ENCODE measurements at places on chromosomes 6 and 20.

- DNase-seq: no peak
These were observed 46.9 kb downstream of the MAP3K4 start for GRCh38 chr6:161038229-161039031.

DNA sequence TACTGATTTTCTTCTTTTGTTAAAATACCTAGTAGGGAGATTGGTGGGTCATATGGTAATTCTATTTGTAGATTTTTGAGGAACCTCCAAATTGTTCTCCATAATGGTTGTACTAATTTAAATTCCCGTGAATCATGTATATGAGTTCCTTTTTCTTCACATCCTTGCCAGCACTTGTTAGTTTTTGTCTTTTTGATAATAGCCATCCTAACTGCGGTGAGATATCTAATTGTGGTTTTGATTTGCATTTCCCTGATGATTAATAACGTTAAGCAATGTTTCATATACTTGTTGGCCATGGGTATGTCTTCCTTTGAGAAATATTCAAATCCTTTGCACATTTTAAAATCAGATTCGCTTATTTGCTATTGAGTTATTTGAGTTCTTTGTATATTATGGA, 110.9 kb downstream of the JAG1 start:
- DNase-seq: no peak

DNA sequence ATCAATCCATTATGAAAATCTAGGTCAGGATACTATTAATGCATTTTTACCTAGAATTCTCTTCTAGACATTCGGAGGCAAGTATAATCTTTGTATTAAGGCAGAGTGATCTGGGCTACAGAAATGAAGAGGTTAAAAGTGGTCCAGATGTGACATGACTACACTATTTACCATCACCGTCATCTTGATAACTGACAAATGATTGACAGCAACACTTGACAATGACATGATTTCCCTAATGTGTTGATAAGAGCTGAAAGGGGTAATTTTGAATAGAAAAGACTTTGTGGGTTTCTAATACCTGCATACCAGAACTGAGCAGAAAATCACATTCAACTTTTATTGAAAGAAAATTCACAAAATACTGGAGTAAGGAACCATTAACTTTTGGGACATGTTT, 718.9 kb upstream of the MAP3K7 start:
- no peak for DNase-seq

GRCh38 chr6:148247386-148248063, 95.1 kb upstream of the SASH1 start:
- DNase-seq: no peak

DNA sequence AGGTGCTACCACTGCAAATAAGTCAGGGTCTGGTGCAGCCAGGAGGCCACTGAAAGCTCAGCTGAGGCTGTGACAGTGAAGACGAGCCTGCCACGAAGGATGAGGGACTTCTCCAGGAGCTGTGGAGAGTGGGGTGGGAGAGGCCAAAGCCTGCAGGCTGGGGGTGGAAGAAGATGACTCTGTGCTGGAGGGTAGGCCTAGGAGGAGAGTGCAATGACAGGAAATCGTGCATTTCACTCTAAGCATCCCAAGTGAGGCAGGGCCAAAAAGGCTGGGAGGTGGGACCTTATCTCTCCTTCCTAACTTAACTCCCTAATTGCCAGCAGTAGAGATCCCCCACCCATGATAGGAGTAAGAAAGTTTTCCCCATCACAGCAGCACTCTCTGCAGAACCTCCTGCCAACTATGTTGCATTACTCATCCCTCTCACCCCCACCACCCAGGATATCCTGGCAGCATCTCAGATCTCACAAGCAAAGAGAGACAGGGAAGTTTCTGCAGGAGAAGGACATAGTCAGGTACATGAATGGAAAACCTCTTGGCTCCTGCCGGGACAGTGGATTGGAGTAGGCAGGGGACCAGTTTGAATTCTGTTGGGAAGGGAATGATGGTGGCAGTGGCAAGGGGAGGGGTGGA, 466.2 kb downstream of the CDH26 start:
- DNase-seq: no peak

GRCh38 chr6:120384671-120385070, 949.6 kb downstream of the TBC1D32 start:
- DNase-seq: no peak

- DNase-seq: no peak
These were observed 74.9 kb upstream of the CLDN20 start for GRCh38 chr6:155188707-155189496.

DNA sequence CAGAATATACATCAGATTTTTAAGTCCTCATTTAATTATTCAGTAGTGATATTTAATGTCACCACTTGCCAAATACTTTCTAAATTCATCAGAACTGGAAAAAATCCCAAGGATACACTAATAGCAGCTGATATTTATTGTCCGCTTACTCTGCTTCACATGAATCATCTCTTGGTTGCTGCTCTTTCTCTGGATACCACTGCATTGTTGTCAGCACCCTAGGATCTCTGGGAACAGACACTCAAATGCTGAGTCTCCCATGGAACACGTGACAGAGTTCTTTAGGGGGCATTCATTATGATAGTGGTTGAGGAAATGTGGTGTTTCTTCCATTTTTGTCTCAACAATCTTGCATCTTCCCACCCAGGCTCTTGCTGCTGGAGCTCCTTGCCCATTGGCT, 318.0 kb downstream of the RFPL4B start:
- no peak for DNase-seq

- DNase-seq: no peak
These were observed 81.9 kb downstream of the FIG4 start for GRCh38 chr6:109772883-109773431.

- DNase-seq: no peak
These were observed 12.6 kb downstream of the PCMTD2 start for GRCh38 chr20:64268174-64268573.

GRCh38 chr20:61797200-61797599, 268.5 kb downstream of the TAF4 start:
- no peak for DNase-seq

GRCh38 chr20:59157961-59158541, 5.6 kb upstream of the ZNF831 start:
- no peak for DNase-seq

DNA sequence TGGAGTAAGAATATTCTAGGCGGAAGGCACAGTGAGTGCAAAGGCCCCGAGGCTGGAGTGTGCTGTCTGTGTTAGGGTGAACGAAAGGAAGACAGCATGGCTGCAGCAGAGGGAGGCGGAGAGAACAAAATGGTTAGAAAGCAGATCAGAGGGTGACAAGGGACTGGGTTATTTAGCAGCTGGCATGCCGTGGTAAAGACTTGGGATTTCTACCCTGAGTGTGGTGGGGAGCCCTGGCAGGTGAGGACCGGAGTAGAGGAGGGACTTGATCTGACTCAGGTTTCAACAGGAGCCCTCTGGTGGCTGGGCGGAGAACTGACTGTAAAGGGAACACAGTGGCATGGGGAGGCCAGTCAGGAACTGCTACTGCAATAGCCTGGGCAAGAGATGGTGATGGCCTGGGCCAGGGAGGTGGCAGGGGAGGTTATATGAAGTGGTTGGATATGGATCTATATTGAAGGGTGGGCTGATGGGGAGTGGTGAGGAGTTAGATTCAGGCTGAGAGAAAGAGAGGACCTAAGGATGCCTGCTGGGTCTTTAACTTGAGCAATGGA, 38.0 kb downstream of the PIM1 start:
- DNase-seq: peak; percentile 76

DNA sequence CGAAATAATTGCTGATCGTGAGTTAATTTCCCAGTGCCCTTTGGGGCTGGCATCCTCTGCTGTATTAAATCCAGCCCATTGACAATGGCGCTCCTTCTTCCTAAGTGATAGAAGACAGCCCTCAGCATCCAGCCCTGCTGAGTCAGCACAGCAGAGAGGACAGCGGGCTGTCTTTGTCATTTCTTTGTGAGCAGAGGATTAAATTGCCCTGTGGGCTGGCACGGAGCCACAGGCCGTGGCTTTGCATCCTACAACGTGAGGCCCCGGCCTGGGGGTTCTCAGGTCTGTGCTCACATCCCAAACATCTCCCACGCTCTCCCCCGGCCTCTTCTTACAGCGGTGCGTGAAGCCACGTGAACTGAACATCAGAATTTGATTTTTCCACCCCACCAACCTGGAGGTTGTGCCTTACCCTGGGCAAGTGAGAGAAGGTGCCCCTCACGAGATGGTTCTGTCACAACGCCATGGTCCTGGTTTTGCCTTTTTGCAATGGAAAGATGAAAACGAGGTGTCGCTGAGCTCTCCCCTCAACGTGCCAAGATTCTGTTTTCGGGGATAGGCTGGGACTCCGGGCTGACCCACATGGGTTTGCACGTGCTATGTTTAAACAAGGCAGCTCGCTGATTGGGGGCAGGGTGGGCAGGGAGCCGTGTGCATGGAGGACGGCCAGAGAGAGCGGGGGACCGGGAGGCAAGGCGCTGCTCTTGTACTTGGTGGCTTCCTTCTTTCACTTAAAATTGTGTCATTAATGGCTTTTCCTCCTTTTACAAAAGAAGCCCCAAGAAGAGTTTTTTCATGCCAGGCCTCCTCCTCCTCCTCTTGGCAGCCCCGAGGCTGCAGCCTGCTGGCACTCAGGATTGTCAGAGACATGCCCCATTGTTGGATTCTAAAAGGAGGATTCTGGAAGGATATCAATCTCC, 19.5 kb downstream of the CDH4 start:
- DNase-seq: no peak

GRCh38 chr6:9647599-9647998, 767.3 kb downstream of the TFAP2A start:
- DNase-seq: no peak

DNA sequence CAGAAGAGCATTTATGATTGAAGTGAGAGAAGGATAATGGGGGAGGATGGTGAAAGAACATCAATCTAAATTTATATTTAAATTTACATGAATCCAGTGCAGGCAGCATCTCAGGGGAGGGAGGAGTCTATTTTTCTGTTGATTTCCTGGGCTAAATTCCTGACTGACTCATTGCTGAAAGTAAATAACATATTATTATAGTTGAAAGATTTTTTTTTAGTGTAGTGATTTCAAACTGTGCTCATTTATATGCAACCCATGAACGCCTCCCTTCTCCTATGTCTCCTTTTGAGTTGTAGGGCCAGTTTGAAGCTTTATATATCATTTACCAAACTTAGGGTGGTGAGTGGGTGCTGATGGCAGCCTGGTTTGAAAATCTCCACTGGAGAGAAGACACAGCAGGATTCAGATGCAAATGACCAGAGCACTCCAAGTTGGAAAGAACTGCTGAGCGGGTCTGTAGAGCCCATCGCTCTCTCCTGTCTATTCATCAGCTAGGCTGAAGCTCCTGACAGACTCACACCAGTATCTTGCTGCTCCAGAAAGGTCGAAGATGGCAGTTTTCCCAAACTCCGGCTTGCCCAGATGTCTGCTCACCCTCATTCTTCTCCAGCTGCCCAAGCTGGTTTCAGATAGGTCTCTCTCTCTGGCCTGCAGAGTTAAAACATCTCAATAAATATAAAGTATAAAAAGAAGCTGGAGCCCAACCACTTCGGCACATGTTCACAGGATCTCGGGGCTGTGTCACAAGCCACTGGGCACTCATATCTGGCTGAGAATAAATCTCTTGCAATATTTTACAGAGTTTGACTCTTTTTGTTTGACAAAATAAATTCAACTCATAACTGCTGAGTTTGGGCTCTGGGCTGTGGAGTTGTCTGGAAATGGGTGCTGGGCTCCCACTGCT, 18.3 kb downstream of the BTN2A1 start:
- DNase-seq: no peak

GRCh38 chr20:47411161-47411560, 54.7 kb upstream of the ZMYND8 start:
- no peak for DNase-seq

DNA sequence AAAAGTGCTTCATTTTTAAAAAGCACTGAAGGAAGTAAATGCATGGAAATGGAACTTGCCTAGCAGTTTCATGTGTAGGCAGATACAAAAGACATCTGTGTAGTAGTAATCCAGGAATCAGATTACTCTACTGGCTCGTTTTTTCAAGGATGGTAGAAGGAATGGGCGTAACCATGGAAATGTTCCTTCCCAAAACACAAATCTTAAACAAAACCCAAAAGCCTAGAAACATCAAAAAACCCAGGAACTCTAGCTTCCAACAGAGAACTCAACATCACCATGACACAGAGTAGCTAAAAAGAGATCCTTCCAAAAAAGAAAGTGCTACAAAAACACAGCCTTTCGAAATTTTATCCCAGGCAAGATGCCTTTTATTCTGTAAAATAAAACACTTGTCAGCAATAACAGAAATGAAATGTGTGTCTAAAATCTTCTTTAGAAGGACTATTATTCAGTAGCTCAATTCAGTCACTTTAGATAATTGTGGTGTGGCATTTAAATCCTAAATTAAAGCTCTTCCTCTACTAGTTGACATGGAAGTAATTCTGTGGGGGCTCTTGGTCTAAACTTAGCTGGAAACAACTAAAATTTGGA, 81.7 kb downstream of the FAM217A start:
- no peak for DNase-seq

DNA sequence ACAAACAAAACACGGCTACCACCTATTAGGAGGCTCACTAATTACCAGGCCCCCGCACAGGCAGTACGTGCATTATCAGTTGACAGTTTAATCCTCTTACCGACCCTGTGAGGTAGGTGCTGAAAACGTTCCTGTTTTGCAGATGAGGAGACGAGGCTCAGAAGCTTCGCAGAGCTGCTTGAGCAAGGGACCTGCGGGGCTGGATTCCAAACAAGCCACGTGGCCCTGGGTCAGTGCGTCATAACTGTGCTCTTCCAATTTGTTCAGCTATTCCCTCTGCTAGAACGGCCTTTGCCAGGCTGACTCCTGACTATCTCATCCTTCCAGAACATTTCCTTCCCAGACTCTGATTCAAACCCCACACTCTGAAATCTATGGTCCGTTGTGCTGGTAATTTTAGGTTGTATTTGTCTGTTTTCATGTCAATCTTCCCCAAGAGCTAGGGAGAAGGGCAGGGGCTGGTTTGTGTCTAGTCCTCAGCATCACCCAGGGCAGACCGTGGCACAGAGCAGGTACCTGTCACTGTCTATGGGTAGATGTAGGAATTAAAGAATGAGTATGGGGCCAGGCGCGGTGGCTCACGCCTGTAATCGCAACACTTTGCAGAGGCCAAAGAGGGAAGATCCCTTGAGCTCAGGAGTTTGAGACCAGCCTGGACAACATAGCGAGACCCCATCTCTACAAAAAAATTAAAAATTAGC, 28.8 kb upstream of the TLDC2 start:
- DNase-seq: no peak

GRCh38 chr6:46969206-46969605, 47.5 kb upstream of the ADGRF5 start:
- no peak for DNase-seq

DNA sequence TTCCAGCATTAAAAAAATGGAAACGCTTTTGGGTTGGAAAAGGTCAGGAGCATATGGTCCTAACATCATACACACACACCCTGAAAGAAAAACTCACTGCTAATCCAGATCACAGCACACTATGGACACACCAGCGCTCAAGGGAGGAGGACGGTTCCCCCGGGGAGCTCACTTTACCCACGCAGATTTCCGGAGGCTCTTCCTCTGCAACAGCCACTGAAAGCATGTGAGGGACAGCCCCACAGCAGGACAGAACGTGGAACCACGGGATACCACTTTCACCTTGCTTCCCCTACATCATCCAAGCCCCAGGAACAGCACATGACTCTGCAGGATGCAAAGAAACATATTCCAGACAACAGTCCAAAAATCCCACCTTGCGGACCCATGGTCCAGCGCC, 13.2 kb downstream of the SNHG17 start:
- no peak for DNase-seq

GRCh38 chr6:37674161-37674560, 23.5 kb downstream of the MDGA1 start:
- no peak for DNase-seq

GRCh38 chr6:11215773-11216172, 16.7 kb downstream of the NEDD9 start:
- DNase-seq: no peak

Measured in stimulated activated CD4-positive, alpha-beta T cell treated with anti-CD3 and anti-CD28 coated beads, Interleukin-15, amount 100 ng/mL, for 1 hour (primary cell).